AG04449 (cell line): ENCODE measurements at places on chromosomes 3 and 15.

DNA sequence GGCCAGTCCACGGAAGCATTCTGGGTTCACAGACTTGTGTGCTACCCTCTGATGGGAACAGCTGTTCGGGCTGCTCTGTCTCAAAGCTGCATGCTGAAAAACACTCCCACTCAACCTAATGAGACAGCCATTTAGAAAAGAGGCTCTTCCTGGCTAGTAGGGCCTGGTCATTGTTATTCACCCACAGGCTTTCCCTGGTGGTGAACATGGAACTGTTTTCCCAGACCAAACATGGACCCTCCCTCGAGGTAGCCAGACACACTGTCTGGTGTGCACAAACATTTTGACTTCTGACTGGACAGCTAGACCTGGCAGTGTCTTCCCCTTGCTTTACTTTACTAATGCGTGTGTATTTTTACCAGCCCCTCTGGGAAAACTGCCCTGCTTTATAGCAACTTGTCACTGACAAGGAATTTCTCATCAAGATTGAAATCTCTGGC lies 39.0 kb downstream of the MECOM start:
- no peak for DNase-seq

DNA sequence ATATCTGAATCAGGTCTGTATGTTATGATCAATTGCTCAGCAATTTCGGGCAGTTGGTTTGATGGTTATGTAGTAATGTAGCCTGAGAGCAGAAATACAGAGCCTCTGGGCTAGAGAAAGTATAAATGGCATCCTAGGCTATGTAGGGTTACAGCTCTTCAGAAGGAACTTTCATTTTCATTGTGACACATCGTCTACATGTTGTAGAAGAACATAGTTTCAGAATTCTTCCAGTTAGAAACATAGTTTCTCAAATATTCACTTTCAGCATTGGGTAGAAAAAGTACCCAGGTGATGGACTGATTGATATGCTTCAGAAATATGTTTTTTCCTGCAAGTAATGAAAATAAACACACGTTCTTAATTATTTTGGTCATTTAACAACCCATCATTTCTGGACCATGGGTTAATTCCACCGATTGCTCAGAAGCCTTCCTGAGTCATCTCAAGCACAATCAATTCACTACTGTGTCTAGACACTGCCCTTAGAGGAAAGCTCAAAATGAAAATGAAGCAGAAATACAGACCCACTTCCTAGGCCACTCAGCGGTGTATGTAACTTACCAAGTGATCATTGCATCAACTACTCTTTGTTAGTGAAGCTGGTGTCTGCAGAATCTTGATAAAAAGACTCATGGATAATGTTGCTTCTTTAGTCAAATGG lies 88.8 kb upstream of the TSEN2 start:
- no peak for DNase-seq

GRCh38 chr3:46979958-46980497 lies 562 bp downstream of the NBEAL2 start:
- no peak for DNase-seq

DNA sequence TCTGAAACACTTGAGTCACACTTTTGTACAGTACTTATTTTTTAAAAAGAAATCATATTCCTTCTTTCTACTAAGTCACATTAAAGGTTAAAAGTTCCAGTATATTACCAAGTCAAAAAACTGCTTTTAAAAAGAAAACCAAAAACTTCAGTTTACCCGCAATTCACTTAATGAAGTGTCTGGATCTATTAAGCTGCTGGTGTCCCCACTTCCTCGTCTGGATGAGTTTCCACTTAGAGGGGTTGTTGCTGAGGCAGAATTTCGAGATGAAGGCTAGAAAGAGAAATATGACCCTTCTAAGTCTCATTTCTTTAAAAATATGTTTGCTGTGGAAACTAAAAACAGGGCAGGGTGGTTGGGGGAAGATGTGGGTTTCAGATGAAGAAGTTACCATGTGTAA lies 79.7 kb downstream of the LRRFIP2 start:
- no peak for DNase-seq

DNA sequence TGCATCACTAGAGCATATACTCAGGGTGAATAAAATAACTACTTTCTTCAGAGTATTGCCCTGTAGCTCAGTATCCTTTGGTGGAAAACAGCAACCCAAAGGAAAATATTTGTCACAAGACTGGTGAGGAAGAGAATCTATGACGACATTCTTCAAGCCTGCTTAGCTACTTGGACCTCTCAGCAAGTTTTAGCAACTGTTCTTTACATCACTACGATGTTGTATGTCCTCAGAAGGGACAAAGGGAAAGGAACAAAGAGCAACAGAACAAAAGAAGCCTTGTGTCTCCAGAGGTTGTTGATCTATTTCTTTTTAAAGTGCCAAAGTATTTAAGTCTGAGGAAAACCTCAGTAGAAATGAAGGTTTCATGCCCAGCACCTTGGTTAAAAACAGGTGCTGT lies 746.7 kb downstream of the NAALADL2 start:
- no peak for DNase-seq

GRCh38 chr3:138300647-138301046 lies 29.0 kb downstream of the NME9 start:
- no peak for DNase-seq

- no peak for DNase-seq
These were observed 2.9 kb downstream of the TIMP4 start for GRCh38 chr3:12155828-12156227.

GRCh38 chr3:10262027-10262426 lies 13.8 kb downstream of the TATDN2 start:
- no peak for DNase-seq

- no peak for DNase-seq
These were observed 44.1 kb upstream of the UMPS start for GRCh38 chr3:124686028-124686670.

GRCh38 chr15:72463702-72464101 lies 10.4 kb upstream of the ARIH1 start:
- DNase-seq, result no peak
